NCI-H187 treated with DMSO at 0.1 percent for 48 hours (cell line): ENCODE measurements at places on chromosomes 16 and 17.

DNA sequence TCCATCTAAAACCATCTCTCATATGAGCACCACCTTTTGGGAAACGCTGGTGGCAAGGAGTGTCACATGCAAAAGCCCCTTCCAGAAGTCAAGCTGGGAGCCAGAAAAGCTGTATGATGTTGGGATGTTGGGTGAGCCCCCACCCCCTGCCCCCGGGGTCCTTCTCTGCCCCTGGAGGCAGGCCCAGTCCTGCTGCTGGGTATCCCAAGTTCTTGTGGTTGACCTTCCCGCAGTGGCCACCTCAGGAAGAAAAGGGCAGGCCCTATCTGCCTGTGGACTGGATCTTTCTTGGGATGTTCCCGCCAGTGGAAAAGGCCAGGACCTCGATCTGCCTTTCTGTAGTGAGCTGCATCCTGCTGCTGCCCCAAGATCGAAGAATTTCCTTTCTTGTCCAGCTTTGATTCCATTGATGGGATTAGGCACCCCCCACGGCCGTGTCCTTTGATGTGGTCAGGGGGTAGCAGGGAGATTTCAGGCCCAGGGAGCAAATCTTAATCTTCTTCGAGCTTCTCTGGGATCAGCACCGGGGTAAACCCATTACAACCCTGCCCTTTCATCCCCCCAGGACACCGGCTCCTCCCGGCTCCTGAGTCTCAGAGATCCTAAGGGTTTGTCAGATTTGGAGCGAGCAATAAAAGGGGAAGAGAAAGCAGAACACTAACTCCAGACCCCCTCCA is 165.6 kb downstream of the RAB11FIP4 start:
- DNase-seq: no peak

DNA sequence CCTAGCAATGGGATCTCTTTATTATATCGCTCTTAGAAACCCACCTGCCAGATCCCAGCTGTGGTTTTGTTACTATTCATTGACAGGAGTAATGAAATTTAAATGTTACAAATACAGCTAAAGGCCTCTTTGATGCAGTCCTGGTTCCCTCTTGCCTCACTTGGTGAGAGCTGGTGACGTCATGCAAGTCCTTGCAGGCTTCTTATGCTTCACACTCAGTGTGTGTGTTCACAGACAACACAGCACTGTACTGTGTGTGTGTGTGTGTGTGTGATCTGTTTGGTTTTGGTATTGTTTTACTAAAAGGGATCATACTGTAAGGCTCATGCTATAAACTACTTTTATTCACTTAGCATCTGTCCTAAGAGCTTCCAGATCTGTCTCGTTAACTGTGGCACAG is 75.0 kb downstream of the USP22 start:
- DNase-seq: no peak

GRCh38 chr17:54544249-54544648 is 356.4 kb upstream of the TOM1L1 start:
- no peak for DNase-seq

DNA sequence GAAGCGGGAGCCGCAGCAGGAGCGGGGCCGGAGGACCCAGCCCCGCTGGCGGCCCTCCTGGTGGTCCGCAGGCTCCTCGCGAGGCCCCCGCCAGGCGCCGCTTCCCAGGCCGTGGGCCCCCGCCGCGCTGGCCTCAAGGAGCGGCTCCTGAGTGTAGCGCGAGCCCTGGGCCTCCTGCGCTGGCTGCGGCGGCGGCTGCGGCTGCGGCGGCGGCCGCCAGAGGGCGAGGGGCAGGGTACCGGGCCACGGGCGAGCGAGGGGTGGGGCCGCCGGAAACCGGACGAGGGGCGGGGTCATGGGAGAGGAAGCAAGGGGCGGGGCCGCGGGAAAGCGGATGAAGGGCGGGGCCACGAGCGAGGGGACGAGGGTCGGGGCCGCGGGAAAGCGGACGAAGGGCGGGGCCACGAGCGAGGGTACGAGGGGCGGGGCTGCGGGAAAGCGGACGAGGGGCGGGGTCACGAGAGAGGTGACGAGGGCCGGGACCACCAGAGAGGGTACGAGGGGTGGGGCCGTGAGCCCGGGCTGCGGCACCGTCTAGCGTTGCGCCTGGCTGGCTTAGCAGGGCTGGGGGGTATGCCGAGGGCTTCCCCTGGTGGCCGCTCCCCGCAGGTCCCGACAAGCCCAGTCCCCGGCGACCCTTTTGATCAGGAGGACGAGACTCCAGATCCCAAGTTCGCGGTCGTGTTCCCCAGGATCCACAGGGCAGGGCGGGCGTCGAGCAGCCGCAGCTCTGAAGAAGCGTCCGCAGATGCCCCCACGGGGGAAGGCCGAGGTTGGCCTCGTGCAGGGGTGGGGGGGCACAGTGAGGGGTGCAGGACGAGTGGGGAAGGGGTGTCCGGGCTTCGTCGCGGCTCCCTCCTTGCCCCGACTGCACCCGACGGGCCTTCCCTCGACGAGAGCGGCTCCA is 1.7 kb downstream of the MYO15B start:
- DNase-seq: peak; percentile 11

DNA sequence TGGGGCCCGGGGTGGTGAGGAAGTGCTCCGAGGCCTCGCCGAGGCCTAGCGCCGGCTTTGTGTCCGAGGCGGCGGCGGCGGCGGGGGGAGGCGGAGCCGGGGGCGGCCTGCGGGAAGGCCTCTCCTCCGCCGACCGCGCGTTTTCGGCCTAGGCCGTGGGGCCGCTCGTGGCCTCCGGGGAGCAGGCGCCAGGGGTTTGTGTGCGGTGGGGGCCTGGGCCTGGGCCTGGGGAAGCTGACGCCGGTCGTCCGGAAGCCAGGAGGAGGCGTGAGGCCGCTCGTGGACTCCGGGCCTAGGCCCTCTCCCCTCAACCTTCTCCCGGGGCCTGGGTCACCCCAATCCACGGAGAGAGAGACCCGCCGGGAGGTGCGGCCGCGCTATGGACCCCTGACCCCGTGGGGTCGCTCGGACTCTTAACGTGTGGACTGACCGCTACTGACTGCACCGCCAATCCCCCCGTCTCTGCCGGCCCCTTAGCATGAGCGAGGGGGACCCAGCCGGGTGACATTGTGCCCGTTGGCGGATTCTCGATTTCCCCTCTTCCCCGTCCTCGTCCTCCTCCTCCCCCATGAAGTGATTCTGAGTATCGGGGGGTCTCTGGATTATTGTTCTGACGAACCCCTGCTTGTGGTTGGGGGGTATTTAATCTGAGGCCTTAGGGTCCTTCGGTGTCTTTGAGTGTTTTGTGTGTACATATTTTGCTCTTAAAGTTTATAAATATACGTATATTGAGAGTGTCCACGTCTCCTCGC is 660 bp downstream of the RBBP6 start:
- DNase-seq: no peak

- no peak for DNase-seq
Observed at GRCh38 chr16:1779234-1779701, 3.1 kb downstream of the SPSB3 start.

GRCh38 chr17:28554565-28554964 is 2.1 kb upstream of the UNC119 start:
- no peak for DNase-seq

- no peak for DNase-seq
Observed at GRCh38 chr16:89981414-89981813, 32.9 kb downstream of the DEF8 start.

GRCh38 chr17:30357476-30357875 is 21.3 kb upstream of the CPD start:
- DNase-seq: no peak

- no peak for DNase-seq
Observed at GRCh38 chr17:42111871-42112551, 503 bp downstream of the DHX58 start.

GRCh38 chr16:14458576-14458975 is 171.5 kb downstream of the PARN start:
- DNase-seq: no peak

GRCh38 chr17:61728297-61728836 is 135.0 kb downstream of the BRIP1 start:
- DNase-seq: no peak

DNA sequence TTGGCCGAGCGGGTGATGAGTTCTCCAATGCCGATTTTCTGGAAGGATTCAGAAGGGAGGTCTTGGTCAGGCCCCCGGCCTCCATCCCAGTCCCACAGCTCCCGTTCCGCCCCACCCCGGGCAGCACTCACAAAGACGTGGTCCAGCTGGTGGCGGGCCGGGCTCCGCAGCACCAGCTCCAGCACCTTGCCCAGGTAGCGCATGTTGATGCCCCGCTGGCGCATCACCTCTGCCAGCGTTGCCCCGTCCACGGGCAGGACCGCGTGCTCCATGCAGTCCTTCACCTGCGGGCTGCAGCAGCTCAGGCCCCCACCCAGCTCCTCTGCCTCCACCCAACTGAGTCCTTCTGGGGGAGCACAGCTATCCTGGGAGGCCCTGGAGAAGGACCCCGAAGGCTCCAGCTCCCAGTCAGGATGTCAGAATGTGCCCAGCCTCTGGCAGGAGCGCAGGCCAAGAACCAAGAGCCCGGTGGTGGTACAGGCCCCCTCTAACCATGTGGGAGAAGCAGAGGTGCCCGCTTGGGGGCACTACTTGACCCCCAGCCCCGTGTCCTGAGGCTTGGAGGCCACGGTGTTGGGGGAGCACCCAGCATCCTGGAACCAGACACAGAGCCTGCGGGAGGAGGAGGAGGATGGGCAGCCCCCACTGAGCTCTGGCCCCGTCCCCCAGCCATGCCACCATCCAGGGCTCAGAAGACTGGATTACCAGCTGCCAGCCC is 16.2 kb downstream of the CLUH start:
- no peak for DNase-seq

- DNase-seq: no peak
Observed at GRCh38 chr16:56272583-56272894, 81.2 kb downstream of the GNAO1 start.

DNA sequence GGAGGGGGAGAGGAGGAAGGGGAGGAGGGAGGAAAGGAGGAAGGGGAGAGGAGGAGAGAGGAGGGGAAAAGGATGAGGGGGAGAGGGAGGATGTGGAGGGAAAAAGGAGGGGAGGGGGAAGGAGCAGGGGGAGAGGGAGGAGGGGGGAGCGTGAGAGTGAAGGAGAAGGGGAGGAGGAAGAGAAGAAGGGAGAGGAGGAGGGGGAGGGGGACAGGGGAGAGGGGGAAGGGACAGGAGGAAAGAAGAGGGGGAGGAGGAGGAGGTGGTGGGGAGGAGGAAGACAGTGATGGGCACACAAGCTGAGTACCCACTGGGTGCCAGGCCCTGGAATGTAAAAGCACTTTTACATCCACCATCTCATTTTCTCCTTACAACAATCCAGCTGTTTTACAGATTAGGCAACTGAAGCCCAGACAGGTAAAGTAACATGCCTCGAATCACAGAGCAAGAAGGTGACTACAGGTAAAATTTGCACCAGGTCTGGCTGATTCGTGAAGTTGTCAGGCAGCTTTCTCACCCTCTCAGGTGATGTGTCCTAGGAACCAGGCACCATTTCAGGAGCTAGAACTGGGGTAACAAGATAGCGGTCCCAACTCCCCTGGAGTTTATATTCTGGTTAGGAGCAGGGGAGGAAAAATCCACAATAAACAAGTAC is 10.0 kb upstream of the LITAF start:
- no peak for DNase-seq

- no peak for DNase-seq
Observed at GRCh38 chr17:55704401-55704800, 18.3 kb downstream of the TMEM100 start.

DNA sequence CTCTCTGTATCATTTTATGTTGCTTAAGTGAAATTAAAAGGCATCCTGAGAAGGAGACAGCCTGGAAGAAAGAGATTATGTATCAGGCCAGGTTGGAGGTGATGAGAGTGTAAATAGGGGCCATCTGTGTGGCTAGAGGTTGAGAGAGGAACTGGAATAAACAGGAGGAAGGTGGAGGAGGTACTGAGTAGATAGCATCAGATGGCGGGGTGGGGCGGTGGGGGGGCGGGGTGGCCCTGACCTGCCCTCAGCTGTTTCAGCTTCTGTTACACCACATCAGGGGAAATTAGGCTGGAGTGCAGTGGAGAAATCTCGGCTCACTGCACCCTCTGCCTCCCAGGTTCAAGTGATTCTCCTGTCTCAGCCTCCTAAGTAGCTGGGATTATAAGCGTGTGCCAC is 6.9 kb upstream of the KCNG4 start:
- no peak for DNase-seq

DNA sequence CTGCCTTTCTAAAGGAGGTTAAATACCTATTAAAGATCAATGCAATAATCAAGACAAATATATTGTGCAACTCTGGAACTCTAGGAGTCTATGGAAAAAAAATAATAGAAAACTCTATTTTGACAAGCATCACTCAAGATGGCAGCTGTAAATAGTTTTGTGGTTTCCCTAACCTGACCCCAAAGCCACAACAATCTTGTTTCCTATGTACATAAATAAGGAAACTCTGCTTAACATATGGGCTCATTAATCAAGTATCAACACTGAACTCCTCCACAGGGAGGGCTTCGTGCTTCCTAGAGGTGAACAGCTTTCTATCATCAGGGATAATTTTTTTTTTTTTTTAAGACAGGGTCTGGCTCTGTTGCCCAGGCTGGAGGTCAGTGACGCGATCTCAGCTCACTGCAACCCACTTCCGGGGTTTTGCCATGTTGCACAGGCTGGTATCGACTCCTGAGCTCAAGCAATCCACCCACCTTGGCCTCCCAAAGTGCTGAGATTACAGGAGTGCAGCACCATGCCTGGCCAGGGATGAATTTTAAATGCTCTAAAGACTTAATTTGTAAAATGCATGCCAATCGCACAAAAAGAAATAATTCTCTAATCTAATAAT is 42.5 kb downstream of the ARHGAP17 start:
- DNase-seq: no peak

GRCh38 chr16:73166441-73166851 is 118.5 kb upstream of the ZFHX3 start:
- no peak for DNase-seq

DNA sequence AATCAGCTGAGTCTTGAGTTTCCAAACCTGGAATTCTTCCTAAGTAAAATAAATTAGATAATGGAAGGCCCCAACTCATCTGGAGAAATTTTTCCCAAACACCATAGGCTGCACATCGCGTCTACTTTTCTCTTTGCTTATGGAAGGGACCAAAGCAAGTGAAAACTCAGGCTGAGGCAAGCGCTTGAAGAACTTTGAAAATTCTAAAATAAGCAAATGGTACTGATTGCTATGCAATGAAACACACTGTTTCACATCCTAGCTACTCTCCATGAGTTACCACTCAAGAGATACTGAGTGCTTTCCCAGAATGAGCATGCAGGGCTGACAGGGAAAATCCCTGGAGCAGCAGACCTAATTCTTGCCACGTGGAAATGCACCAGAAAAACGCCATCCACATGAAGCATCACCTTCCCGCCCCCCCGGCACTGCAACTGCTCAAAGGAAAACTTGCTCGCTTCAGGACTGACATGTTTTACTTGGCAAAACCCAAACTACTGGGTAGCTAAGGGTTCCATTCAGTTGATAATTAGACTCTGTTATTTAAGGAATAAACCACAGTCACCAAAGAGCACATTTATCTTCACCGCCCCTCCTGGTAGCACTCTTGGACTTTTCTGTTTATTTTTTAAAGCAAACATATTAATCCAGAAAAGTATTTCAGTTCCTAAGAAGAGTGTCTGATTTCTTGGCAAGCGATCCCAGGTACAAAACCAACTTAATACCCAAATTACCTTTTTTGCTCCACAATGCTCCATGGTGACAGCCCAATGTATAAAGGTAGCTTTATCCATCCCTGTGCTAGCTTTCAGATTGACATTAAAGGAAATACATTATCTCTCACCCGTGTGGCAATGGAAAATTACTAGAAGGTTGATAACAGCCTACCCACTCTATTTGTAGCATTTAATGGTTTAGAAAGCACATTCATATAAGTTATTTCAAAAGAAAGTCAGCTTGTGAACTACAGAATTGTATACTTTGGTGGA is 62.5 kb downstream of the WDR59 start:
- no peak for DNase-seq
